ENCODE measurements at places on chromosomes 2 and 18.

DNA sequence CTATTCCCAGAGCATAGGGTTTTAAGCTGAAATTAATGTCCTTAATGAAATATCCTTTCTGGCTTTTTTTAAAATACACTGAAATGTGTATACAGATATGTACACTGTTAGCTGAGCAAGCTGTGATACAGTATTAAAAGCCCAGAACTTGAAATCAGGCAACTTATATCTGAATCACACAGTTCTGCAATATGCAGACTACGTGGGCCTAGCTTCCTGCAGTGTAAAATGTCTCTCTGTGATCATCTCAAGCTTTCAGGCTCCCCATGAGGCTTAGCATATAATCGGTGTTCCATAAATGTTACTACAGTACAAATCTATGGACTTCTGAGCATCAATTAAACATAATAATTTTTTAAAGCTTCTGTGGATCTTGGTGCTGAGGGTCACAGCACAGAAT, 8.2 kb downstream of the FBXO15 start:
- no peak for DNase-seq

DNA sequence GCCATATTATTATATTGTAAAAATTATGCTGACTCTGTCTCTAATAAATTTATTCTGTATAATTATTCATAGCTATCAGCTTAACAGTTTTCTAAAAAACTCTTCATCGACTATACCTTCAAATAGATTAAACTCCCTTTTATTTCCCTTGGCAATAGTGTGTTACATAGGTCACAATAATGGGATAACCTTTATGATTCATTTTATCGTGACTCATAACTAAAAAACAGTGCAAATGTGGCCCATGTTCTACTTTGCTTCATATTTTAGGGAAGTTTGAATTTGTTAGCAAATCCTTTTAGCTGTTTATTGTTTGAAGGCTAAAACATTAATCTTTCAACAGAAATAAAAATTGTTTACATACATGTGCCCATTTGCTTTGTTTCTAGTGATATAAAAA, 783.2 kb upstream of the CDH2 start:
- peak; percentile 60 for DNase-seq

DNA sequence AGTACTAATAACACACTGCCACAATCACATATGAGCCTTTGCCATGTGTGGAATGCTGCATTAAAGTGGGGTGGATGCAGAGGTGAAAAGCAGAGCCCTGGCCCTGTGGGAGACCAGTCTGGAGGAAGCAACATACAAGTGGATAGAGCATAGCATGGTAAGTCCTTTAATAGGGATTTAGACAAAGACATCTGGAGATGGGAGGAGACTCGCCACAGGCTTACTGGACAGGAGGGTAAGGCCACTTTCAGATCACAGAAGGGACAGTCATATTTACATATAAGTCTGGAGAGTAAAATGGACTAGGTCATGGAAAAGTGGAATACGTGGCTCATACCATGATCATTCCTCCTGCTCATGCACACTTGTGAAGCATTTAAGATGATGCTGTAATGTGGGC, 84.3 kb downstream of the PPP1R1C start:
- DNase-seq, result no peak

DNA sequence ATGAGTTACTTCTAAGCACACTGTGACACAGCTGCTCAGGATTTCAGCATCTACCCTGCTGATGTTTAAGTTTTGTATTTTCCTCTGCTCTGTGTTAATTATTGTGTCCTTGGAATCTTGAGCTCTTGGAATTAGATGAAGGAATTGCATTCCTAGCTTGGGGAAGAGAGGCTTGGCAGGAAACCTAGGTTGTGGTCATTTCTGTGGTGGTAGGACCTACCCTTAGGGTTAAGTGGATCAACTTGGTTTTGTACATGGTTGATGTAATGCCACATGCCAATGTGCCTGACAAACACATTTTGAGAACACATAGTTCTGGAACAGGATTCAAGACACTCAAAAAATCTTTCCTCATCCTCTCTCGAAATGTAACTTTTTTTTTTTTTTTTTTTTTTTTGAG, 264.5 kb upstream of the MEX3C start:
- no peak for DNase-seq

DNA sequence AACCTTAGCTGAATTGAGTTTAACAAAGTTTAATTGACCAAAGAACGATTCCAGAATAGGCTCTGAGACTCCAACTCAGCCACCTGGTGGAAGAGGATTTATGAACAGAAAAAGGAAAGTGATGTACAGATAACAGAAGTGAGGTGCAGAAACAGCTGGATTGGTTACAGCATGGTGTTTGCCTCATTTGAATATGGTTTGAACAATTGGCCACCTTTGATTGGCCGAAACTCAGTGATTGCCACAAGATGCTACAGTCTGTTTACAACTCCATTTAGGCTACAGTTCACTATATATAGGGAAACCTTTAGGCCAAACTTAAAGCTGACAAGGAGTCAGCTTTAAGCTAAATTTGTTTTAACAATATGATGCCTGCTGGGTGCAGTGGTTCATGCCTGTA, 28.1 kb upstream of the SLC35G4 start:
- no peak for DNase-seq

GRCh38 chr2:163571423-163572102, 164.2 kb downstream of the FIGN start:
- DNase-seq, result no peak

DNA sequence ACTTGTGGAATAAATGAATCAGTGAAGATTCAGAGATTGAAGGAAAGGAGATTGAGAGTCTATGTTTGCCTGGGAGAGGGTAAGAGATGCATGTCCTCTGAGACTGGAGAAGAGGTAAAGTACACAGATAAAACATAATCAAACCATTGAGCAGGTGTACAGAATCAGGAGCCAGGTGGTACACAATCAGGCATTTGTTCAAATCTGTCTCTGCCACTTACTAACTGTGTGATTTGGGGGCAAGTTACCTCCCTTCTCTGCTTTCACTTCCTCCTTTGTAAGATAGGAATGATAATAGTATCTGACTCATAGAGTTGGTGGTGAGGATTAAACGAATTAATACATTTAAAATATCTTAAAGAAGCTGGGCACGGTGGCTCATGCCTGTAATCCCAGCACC, 94.0 kb downstream of the CDK15 start:
- no peak for DNase-seq

DNA sequence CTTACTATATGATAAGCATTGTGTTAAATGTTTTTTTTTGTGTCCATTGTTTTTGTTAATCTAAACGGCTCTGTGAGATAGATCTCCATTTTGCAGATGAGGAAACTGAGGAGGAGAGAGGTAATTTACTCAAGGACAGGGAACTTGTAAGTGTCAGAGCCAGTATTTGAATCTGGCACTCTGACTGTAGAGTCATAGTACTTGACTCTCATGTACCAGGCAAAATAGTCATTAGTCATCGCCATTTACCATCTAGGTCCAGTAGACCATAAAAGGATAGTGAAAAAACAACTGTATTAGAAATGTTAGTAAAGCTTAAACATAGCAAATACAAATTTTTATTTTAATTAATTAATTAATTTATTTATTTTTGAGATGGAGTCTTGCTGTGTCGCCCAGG, 4.8 kb downstream of the PSMD14 start:
- peak; percentile 69 for DNase-seq

DNA sequence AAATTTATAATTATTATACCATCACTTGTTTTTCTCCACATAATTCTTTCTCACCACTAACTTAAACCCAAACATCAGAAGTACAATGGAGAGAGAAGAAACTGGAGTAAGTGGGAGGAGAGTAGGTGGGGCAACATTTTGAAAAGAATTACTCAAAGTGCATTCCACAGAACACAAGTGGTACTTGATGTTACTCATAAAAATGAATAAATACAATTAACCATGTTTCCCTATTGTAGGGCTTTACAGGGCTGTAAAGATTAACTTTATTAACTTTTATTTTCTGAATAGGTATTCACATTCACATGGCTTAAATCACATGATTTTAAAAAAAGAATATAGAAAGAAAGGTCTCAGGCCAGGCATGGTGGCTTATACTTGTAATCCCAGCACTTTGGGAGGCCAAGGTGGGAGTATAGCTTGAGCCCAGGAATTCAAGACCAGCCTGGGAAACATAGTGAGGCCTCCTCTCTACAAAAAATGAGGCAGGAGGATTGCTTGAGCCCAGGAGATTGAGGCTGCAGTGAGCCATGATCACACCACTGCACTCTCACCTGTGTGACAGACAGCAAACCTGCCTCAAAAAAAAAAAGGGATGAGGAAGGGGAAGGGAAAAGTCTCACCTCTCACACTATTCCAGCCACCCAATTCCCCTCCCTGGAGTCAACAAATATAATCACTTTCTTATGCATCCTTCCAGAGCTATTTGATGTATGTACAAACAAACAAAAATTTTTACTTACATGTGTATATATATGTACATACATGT, 47.1 kb downstream of the KCNG3 start:
- no peak for DNase-seq

- peak; percentile 60 for DNase-seq
Measured at GRCh38 chr2:199488772-199489400, 31.1 kb upstream of the SATB2 start.

DNA sequence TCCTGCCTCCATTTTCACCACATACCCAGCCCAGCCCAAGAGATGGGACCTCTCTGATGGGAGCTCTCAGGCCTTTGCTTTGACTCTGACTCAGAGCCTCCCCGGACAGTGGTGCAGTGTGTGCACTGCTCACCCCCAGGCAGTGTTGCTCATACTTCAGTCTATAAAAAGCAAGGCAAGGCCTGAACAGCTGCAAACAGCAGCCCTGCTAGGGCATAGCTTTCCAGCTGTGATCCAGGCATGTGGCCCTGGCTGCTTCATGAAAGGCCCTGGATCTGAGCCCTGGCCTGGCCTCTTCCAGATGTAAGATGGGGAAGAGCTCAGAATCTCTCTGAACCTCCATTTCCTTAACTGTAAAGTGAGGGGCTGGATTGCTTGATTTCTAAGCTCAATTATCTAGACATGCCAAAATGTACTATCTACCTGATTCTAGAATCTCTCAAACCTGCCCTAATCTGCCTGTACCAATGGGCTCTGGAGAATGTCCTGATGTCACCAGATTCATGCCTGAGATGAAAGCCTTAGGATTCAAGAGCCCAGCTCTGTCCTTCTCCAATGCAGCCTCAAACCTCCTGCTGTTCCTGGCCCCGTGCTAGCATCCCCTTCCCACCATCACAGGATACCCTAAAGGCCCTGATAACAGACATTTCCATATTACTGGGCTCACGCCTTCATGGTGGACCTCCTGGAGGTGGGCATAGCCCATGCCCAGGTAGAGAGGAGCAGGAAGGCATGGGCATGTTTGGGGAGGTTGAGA, 206.9 kb downstream of the ARL4C start:
- peak; percentile 87 for DNase-seq

DNA sequence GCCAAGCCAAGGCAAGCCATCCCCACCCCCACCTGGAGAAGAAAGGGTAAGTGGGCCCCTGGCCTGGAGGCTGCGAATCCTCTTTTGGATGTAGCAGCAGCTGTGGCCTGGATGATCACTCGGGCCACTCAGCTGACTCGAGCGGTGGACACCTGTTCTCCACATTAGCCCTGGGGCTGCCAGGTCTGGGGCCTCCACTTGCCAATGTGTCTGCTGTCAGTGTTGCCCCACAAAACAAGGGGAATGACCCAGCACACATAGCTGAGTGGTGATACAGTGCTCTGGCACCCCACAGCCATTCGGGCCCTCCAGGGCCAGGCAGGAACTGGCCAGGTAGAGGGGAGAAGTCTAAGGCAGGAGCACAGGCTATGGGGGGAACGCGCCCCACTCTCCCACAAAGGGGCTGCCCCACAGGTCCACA, 2.6 kb downstream of the STK25 start:
- DNase-seq, result no peak

GRCh38 chr2:176793792-176794191, 418.8 kb upstream of the HNRNPA3 start:
- no peak for DNase-seq

DNA sequence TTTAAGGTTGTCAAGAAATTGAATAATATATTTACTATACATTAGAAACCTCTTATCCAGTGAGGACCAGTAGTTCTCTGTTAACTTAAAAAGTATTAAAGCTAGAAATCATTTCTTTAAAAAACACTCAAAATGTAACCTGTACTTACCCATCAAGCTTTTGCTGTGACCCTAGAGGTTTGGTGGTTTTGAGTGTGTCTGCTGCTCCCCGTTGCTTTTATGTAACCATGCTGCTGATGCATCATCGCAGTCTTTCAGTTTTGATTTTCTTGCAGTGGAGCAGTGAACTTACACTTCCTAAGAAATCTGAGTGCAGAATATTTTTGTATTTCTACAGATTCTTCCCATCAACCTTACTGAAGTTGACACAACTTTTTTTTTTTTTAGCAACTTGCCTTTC, 34.2 kb downstream of the MRPS9 start:
- no peak for DNase-seq

DNA sequence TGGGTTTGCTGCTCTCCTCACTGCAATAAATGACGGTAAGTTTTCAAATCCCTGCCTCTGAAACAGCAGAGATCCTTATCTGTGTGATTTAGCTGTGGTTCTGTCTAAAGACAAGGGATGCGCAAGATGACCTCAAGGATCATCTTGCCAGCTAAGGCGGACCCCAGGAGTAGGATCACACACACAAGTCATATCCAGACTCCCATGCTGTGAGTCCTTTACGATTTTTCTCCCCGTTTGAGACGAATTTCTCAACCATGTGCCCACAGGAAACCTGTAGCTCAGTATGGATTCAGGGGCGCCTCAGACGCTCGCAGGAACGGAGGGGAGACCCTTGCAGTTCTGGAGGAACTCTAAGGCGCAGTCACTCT, 11.1 kb upstream of the DCTN1 start:
- DNase-seq, result no peak
